ENCODE measurements at places on chromosomes 3 and 15.

DNA sequence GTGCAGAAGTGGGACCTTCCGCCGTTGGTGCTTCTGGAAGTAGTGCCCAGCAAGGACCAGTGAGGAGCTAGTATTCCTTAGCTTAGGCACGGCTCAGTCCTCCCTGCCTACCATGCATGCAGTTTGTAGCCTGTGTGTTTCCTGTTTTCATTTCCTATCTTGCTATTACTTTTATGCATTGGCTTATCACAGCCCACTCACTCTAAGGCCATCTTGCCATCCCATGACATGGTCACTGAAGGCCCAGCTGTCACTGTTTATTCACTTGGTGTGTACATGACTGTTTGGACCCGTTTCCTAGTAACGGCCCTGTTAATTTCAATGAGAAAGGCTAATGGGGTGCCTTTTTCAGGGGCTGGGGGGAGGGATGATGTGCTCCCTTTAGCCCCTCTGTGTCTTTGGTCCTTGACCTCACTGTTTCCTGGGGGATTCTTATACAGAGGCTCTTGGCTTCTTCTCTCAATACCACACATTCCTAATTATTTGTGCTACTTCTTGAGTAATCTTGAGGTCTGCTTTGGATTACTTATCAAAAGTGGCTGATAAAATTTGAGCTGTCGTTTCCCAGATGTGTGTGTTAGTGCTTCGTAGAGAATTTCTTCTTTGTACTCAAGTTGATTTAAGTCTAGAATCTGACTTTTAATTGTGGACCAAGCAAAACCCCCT lies 24.5 kb upstream of the TRAK1 start:
- no peak for DNase-seq

- no peak for DNase-seq
Measured at GRCh38 chr15:28912422-28912821, 26.6 kb downstream of the APBA2 start.

DNA sequence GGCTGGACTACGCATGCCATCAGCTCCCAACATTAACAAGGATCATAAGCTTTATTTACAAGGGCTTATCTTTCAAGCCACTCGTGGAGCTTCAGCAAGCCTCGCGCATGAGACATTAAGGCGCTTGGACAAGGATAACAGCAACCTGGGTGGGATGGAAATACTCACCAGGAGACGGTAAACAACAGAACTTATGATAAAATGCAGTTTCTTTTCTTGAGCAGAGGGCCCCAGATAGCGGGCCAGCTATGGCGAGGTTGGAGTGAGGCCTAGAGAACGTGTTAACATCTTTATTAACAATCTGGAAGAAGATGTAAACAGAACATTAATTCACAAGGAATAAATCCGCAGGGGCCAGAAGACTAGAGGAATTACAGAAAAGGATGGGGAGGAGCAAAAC lies 158.2 kb downstream of the NTRK3 start:
- DNase-seq: no peak

DNA sequence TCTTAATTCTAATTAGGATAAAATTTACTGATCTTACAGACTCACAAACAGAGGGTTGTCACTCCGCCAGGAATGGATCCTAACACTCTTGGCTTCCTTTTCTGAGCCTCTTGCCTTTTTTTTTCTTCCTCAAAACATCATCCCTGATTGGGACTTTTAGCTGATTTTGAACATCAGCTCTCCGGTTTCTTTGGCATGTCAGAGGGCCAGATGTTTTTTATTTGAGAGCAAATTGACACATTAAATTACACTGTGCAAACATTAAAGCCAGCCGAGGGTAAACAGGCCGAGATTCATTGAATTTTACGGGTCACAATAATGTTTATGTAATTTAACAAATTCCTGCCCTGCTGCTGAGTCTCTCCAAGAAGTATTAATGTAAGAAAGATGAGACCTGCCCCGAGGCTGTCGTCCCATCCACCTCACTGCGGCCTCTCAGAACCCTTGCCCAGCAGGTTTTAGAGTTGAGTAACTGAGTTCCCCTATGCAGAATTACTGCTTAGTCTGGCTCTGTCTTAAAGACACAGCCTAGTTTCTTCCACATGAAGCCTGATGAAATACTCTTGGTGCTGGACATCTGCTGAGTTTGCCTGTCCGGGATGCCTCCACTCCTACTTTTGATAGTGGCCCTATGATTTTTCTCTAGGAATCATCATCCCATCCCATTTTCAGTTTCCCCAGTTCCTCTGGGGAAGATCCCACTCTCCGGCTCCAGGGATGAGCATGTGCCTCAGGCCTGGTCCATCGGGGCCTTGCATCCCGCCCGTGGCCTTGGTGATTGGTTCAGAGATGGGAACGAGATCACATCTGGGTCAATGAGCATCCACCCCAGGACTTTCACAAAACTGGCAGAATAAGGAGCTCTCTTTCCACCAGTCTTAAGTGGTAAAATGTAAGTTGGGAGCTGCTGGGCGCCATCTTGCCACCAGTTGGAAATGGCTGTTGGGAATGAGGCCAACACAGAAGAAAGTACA lies 226.6 kb upstream of the TLE3 start:
- no peak for DNase-seq

GRCh38 chr3:159487304-159487703 lies 501.3 kb upstream of the IL12A start:
- DNase-seq: no peak

- DNase-seq: no peak
Measured at GRCh38 chr3:153370680-153371079, 208.7 kb downstream of the RAP2B start.

DNA sequence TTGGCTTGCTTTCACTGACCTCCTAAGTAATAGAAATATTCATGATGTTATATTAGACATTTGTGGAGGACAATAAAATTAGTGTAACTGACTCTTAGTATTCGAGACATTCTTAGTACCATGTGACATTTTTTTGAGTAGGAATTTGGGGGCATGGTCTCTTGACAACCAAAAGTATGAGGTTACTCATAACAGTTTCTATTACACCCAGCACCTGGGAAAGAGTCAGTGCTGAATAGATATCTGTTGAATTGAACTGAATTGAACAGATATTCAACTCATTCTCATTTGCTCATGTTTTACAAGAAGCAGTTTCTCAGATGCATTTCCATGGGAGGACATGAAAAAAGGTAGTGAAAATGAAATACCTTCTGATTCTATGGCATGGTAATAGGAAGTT lies 84.4 kb downstream of the CMSS1 start:
- DNase-seq: no peak

DNA sequence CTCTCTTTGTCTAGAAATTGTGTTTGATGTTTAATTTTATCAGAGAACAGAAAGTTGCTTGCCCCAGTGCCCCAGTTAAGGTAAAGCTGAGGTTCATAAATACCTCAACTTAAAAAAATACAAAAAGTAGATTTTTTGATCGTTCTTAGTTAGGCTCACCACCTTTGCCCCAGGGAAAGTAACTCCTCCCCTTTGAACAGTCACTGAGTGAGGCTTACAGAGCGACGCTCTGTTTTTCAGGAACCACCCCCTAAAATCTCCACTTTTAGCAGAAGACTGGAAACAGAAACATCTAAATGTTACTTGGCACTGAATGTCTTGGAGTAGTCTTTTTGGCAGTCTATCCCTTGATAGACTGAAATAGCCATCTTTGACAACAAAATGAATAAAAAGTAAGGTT lies 24.9 kb downstream of the BLM start:
- DNase-seq: no peak

- DNase-seq: no peak
Measured at GRCh38 chr15:67573194-67573593, 30.7 kb downstream of the MAP2K5 start.

Measured in NCI-H1092 (cell line).